ENCODE measurements at places on chromosomes 13 and 19.

DNA sequence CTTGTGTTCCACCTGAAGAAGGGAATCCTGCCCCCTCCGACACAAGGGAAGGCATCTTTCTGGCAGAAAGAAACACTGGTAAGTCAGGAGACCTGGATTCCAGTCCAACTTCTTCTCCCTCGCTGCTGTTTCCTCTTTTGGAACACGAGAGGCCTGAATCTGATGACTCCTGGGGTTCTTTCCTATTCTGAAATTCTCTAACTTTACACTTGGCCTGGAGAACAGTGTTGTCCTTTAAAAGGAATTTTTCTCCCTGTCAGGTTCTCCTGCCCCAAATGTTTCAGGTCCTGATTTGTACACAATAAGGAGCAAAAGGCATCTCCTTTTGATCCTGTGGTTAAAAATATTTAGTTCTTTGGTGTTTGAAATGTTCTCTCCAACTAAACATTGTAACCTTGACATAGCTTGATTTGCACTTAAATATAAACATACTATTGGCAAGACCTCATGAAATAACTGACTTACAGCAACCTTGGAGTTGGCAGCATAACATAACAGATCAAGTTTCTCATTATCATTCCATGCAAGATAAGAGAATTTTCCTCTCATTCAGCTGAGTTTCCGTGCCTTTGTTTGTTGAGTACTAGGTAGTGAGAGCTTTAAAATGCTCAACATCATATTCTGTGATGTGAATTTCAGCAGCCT is 244.8 kb downstream of the COG6 start:
- no peak for DNase-seq

DNA sequence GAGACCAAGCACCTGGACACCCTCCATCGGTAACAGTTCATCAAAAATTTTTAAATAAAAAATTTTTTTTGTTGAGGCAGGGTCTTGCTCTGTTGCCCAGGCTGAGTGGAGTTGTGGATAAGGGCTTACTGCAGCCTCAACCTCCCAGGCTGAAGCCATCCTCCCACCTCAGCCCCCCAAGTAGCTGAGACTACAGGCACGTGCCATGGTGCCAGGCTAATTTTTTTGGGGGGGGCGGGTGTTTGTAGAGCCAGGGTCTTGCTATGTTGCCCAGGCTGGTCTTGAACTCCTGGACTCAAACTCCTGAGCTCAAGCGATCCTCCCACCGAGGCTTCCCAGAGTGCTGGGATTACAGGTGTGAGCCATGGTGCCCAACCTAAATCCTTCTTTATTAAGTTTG is 4.7 kb downstream of the LGALS7B start:
- no peak for DNase-seq

DNA sequence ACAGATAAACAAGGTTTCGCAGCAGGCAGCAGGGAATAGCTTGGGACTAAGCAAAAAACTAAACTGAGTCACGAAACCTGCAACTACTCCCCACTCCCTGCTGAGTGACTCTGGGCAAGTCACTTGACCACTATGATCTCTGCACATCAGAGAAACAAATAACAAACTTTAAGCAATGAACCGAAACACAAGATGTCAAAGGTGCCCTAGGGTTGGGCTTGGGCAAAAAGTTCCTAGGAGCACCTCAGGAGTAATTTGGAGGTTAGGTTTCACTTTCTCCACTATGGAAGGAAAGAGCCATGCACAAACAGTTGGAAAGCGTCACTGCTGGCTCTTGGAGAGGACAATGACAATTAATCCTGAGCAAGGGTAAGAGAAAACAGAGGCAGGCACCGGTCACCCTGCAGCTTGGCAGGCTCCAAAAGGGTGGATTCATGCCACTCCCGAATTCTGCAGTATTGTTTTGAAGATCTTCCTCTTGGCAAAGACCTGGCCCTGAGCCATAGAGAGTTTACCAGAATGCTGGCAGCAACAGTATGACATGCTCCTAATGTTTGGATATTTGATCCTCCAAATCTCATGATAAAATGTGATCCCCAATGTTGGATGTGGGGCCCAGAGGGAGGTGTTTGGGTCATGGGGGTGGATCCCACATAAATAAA is 60.3 kb downstream of the CRYL1 start:
- DNase-seq = no peak

DNA sequence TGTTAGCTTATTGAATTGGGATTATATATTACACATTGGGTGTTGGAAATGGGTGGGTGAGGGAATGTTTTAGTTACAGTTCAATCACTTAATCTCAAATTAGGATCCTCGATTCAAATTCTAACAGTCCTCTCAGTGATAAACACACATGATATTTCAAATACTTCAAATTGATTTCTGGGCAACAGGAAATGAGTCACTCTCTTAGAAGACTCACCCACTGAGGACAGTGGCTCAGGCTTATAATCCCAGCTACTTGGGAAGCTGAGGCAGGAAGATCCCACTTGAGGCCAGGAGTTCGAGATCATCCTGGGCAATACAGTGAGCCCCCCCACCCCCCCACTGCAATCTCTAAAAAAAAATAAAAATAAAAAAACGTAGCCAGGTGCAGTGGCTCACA is 435.3 kb downstream of the KLF12 start:
- DNase-seq = no peak

GRCh38 chr19:7515645-7516151 is at the start of gene ZNF358:
Gene ZNF358, plus strand, starts transcription at chr19:7516103. Its CDS starts 3,140 bp downstream, at chr19:7519243.
- DNase-seq = peak; percentile 87

- DNase-seq = no peak
Measured at GRCh38 chr19:37361994-37362393, 8.9 kb upstream of the ZNF527 start.

- no peak for DNase-seq
Measured at GRCh38 chr13:44292545-44292944, 81.1 kb upstream of the SERP2 start.

DNA sequence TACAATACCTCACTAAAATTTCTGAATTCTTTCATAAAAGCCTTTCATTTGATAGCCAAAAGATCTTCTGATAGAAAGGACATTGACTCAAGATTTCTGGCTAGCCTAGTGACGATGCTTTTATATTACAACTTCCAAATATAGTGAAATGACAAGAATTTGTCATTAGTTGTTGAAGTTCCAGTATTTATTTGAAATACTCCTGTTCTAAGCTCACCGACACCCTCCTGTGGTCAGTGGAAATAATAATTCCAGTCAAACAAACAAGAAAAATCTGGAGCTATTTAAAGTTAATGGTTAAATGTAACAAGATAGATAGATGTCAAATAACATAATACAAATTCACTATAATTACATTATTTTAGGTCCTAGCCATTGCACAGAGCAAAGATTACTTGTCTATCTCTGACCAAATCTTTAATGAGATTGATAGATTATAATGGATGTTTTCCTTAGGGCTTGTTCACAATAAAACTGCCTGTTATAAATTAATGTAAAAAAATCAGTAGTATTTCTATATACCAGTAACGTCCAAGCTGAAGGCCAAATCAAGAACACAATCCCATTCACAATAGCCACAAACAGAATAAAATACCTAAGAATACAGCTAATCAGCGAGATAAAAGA is 195.5 kb downstream of the RGCC start:
- peak; percentile 5 for DNase-seq

DNA sequence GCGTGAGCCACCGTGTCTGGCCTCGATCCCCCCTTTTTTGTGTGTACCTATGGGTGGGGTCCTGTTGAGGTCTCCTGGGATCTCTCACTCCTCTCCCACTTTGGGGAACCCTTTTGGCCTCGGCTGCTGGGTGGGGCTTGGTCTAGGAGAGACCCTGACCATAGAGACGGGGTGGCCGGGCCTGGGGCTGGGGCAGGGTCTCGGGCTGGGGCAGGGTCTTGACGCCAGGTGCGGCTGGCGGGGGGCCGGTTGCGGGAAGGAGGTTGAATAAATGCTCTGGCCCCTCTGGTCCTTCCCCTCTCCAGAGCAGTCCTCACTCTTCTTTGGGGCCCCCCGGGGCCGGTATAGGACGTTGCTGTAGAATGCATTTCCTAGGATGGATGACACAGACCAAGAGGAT is 9.7 kb downstream of the TMIGD2 start:
- no peak for DNase-seq

- no peak for DNase-seq
Measured at GRCh38 chr13:43545317-43545874, 241.4 kb downstream of the ENOX1 start.

DNA sequence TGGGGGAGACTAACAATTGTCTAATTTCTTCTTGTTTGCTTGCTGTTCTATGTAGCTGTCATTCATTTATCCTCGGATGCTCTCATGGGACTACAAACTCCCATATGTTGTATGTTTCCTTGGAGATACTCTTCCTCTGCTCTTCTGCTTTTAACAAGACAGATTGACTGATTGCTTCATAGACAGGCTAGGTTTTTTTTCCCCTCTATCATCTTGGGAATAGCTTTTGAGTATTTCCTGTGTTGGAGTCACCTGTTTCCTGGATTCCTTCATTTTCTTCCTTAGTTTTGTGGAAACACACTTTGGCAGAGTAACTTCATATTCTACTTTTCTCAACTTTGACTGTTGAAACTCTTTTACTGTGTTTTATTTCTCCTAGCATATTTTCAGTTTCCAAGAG is 27.6 kb downstream of the EDNRB start:
- DNase-seq = no peak

GRCh38 chr13:29817604-29818378 is 32.6 kb downstream of the UBL3 start:
- DNase-seq = no peak

GRCh38 chr13:85700906-85701305 is 98.3 kb downstream of the SLITRK6 start:
- DNase-seq = no peak
